ENCODE measurements at places on chromosomes 3 and 15.

DNA sequence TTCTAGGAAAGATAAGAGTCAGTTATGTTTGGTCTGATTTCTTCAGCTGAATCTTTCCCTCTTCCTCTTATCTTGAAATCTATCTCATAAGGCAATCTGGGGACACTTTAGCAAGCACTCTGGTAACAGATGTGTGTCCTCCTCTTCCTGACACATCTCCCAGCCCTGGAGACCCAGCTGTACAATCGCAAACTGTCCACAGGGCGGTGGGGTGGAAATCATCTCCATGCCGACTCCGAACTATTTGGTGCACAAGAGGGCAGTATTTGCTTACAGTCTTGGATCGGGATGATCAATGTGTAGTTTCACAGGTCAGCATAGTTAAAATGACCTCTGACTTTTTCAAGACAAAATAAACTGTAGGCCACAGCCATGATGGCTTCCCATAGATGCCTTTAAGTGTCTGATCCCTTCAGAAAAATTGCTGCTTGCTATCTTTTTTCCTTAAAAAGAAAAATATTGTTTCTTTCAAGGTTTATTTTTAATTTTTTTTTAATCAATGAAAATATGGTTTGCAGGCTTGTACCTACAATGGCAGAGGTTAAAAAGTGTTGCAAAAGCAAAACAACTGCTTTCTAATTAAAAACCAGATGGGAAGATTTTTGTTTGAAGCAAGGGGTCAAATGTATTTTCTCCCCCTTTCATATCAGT, 17.7 kb downstream of the EEFSEC start:
- peak; percentile 88 for DNase-seq

DNA sequence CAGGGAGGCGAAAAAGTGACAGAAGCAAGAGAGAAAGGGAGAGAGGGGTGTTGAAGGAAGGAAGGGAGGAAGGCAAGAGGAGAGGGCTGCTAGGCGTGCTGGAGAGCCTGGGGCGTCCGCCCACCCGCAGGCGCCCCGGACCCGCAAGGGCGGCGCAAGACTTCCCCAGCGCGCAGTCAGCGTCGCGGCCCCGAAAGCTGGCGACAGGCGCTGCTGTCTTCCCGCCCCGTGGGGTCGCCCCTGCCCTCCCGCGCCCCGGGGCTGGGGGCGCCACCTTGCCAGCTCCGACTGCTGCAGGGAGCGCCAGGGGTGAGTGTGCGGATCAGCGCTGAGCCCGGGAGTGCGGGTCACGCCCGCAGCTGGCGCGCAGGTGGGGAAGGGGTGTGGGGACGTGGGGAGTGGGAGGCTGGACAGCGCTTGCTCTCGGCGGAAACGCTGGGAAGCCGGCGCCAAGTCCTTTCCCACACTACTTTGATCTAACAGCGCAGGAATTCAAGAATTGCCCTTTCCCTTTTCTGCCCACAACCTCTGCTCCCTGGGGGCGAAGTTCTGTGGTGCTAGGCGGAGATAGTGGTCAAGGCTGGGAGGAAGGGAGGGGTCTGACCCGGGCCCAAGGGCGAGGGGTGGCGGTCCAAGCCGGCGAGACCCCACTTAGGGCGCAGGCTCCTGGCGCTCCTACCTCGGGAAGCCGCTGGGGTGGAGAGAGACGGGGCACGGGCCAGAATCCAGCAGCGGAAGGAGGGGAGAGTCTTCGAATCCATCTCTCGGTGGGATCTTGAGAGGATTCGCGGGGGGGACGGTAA, 266.1 kb downstream of the CGGBP1 start:
- DNase-seq: peak; percentile 0

GRCh38 chr3:194396859-194397756, 2.0 kb downstream of the GP5 start:
- DNase-seq: peak; percentile 30

DNA sequence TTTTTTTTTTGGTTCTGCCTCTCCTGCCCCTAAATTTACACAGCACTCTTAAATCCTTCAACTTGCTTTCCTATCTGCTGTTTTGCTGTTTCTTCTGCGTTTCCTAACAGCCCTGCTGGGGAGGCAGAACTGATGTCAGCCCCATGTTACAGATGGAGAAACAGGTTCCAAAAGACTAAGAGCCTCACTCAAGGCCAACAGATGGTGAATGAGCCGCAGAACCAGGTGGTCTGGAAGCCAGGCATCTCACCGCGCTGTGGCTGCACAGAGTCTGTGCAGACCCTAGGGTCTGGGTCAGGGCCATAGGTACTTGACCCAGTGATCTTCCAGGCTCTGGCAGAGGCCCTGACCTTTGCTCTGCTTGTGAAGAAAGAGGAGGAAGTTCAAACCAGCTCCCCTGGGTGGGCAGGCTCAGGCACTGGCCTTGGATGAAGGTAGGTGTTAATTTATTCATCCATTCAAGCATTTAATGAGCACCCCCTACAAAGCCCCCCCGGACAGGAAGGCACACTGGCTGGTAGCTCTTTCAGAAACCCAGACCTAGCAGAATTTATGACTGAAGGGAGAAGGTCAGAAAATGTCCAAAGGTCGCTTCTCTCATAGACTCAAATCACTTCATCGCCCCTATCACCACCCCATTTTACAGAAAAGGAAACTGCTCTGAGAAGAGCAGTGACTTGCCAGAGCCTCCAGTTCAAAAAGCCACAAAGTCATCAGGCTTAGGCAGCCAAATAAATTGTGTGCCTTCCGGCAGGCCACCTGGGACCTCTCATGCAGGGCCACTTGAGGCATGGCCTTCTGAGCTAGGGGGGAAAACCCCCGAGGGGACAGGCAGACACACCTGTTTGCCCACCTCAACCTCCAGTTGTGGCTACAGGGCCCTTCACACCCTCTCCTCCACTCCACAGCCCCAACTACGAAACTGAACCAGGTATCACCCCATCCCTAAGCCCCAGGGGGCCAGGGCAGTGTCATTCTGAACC, 2.7 kb downstream of the CHDH start:
- no peak for DNase-seq

- DNase-seq: no peak
Measured at GRCh38 chr3:9202546-9202945, 46.9 kb downstream of the SRGAP3 start.

GRCh38 chr15:24761704-24762302, 86.2 kb downstream of the NPAP1 start:
- peak; percentile 8 for DNase-seq

DNA sequence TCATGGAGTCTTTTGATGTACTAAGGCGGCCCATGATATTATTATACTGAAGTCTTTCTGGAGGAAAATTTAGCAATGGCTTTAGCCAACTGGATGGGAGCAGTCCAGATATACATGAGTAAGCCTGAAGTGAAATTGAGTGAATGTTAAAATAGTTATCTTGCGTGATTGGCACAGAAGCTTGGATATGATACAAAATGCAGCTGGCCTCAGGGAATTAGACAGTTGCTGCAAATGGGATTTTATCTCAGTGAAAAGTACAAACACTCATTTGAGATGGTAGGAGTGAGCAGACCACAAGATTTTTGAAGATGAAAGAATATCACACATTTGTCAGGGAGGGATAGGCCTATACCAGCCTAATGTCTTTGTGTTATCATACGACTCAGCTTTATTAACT, 8.9 kb downstream of the LMOD3 start:
- no peak for DNase-seq

- DNase-seq: no peak
Measured at GRCh38 chr3:126865736-126866135, 117.2 kb upstream of the PLXNA1 start.

DNA sequence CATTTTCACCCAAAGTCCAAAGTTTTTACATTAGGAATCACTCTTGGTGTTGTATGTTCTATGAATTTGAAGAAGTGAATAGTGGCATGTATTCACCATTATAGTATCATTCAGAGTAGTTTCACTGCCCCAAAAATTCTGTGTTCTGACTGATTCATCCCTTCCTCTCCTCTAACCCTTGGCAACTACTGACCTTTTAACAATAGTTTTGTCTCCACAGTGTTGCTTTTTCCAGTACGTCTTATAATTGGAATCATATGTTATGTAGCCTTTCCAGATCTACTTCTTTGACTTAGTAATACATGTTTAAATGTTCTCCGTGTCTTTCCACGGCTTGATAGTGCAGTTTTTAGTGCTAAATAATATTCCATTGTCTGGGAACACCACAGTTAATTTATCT, 379.0 kb upstream of the SGO1 start:
- no peak for DNase-seq

DNA sequence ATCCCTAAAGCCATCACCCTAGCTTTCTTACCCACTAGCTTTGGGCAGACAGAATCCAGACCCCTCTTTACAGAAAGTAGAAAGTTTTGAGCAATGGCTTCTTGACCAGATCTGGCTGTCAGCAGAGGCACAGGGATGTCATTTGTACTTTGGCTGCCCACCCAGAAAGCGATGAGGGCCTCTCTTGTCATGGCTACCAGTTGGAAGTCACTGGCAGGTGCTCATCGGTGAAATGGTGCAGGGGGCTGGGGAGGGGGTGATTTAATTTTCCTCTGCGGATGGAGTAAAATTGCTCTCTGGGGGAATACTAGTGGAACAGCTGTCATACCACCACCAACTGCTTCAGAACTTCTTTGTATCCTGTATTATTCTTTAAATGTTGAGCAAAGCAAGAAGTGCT, 393.7 kb downstream of the LSAMP start:
- no peak for DNase-seq

Data from fibroblast of lung (primary cell).